ENCODE measurements at places on chromosomes 5 and 9.

DNA sequence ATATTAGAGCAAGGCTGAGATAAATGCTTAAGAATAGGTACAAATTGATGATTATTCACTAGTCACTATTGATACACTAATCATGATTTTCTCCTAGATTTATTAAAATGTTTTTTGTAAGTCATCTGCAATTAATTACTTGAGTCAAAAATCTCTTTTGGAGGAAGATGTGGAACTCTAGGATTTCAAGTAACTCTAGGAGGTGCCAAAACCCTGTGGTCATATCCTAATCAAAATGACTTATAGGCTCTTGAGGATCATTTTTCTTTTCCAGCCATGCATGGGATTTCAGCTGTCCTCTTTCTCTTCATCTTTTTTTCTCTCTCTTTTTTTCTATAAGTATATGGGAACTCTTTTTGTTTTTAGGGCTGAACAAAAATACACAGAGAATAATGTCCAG, 141.8 kb upstream of the CD180 start:
- DNase-seq = no peak

DNA sequence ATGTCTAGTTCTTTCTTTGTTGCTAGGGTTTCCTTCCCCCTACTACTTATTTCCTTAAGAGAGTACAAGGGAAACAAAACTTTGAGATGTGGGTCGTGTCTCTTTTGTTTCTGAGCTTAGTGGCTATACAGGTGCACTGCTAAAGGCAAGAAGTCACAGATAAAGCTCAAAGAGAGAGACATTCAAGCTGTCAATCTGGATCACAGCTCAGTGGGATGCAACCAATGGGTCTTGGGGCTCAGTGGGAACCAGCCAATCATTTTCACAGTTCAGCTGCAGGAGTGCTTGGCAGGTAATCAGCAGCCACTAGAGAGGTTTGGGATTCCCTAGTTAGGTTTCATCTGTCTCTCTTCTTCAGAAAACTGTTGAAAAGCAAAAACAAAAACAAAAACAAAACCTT, 135.4 kb upstream of the SGCD start:
- no peak for DNase-seq

DNA sequence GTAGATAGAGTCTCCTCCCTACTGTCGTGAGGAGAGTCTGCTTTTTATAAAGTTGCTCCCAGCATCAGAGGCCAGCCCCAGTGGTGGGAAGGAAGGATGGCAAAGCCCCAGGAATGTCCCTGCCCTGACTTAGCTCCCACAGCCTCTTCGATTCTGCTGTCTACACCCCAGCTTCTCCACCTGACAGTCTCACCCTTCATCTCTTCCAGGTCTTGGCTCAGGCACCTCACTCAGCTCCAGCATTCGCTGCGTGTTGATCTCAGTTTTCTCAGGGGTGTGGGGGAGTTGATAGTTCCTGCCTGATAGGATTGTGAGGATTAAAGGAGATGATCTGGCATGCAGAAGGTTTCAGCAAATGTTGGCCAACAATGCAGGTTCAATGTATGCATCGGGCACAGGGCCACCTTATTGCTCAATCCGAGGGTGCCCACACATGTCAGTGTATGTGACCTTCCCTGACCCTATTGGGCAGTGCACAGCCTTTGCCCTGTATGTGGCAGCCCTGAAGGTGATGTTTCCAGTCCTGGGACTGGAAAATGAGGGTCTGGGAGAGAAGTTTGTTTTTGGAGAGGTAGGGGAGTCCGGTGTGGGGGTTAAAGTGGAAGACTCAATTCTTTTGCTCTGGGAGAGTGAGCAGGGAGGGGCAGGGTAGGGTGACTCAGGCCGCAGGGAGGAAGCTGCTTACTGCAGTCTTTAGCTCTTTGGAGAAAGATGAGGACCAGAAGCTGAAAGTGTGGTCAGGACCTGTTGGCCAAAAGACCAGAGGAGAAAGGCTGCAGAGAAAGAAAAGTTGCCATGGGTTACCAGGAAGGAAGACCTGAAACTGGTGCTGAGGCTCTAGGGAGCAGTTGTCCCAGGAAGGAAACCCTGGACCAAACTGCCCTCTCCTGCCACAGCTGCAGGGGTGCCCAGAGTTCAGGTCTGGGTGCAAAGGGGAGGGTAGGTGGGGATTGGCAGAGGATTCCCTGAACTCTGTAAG, 153.2 kb downstream of the MACROH2A1 start:
- DNase-seq = no peak

- no peak for DNase-seq
Observed at GRCh38 chr5:57595523-57595991, 112.9 kb upstream of the ACTBL2 start.

GRCh38 chr5:164053123-164053522, 547.7 kb downstream of the MAT2B start:
- no peak for DNase-seq

DNA sequence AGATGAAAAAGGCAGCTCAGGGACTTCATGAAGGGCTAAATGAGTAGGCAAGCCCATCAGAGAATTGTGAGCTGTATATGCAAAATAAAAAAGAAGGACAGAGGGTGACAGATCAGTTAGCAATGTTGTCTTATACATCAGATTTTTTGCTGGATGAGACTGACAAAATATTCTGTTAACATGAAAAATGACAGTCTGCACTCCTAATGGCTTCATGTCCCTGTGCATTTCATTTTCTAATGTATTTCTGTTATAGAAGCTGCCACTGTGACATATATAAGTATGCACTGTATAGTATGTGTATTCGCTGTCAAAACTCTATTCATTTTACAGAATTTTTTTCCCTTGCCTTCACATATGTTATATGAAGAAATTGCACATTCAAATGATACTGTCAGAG, 559.5 kb downstream of the DMRTA1 start:
- DNase-seq = no peak

- no peak for DNase-seq
Observed at GRCh38 chr9:98580956-98581355, 127.8 kb downstream of the GABBR2 start.

GRCh38 chr5:106661866-106662265, 1008.9 kb downstream of the EFNA5 start:
- no peak for DNase-seq

- no peak for DNase-seq
Observed at GRCh38 chr5:14580398-14581034, 1.1 kb upstream of the OTULINL start.

DNA sequence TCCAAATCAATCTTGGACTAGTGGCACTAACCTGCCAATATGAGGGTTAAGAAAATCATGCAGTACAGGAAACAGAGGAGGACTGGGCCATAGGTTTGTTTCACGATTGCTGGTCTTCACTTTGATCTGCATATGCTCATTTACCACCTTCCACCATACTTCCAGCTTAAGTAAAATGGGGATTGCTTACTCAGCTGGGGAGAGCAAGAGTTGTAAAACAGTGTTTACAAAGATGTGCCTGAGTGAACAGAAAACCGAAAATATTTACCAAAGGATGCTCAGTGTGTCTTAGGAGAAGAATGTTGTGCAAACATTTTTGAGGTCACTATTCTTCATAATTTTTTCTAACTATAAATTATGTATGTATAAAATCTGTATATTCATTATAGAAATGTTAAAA, 65.1 kb upstream of the DNAH5 start:
- DNase-seq = no peak

DNA sequence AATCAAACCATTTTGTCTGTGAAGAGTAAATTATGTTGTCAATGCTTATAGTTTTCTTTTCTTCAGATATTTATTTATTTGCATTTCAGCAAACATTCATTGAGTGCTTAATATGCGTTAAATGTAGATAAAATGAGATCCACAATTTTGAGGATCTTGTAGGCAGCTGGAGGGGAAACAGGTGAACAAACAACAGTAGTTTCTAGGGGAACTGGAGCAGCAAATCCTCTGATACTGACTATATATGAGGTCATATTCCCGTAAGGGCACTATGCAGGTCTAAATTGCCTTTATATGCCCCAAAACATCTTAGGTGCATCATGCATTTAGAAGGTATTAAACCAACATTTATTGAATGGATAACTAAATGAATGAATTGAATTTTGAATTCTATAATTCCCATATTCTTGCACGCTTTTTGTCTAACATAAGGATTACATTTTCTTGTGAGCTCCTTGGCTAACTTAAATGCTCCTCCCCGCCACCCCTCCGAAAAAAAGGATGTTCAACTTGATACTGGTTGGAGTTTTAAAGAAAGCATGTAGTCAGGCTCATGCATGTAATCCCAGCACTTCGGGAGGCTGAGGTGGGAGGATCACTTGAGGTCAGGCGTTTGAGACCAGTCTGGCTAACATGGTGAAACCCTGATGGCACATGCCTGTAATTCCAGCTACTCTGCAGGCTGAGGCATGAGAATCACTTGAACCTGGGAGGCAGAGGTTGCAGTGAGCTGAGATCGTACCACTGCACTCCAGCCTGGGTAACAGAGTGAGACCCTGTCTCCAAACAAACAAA, 299.8 kb downstream of the TMEM38B start:
- DNase-seq = no peak

- DNase-seq = no peak
Observed at GRCh38 chr5:125227333-125228095, 481.1 kb upstream of the ZNF608 start.

DNA sequence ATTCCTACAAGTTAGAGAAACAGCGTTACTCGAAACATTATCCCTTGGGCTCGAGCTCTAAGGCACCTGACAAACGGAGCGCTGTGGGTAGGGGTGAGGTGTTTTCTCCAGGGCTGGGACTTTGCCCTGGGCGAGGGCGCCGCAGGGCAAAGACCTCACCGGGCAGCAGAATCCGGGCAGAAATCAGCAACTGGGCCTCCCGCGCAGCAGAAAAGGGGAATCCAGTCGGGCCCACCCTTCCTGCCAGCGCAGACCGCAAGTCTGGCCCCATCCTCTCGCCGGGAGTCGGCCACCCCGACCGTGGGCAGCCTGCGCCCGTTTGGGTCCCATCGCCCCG, 430 bp upstream of the MSH3 start:
- DNase-seq = no peak

GRCh38 chr5:169831331-169831730, 149.0 kb downstream of the INSYN2B start:
- no peak for DNase-seq

All from stimulated activated CD8-positive, alpha-beta memory T cell treated with anti-CD3 and anti-CD28 coated beads, Interleukin-12 subunit alpha, Interleukin-12 subunit beta, amount 100 ng/mL, for 1 hour (primary cell).